ENCODE measurements at places on chromosomes 16 and 17.

DNA sequence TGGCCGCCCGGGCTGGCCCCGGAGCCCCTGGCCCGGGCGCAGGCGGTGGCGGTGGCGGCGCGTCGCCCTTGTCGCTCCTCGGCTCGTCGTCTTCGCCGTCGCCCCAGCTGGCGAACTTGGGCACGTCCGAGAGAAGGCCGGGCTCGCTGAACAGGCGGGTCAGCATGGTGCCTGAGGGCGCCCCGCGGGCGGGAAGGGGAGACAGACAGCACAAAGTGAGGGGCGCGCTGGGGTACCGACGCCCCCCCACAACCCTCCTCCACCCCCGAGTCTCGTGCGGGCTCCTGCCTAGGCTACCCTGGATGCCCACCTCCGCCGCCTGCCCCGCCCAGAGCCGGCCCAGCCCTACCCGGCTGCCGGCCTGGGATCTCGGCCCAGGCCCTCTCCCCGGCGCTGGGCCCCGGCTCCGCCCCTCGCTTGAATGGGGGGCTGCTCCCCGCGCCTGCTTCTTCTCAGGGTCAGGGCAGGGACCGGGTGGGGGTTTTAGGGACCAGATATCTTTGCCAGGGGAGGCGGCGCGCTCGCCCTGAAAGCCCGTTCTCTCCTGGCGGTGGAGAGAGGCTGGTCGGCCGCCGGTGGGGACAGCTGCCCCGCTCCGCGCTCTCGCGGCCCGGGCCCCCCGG lies 1.2 kb downstream of the NEUROD2 start:
- ATAC-seq = no peak
- peaks cover 46% of the 10 kb centered on the region for H3K27me3 ChIP-seq
- no peaks in the 10 kb centered on the region for H3K36me3 ChIP-seq
- H3K4me1 ChIP-seq = no peaks in the 10 kb centered on the region
- no peak overlapping the region for H3K27ac ChIP-seq
- H3K4me3 ChIP-seq = no peak overlapping the region

DNA sequence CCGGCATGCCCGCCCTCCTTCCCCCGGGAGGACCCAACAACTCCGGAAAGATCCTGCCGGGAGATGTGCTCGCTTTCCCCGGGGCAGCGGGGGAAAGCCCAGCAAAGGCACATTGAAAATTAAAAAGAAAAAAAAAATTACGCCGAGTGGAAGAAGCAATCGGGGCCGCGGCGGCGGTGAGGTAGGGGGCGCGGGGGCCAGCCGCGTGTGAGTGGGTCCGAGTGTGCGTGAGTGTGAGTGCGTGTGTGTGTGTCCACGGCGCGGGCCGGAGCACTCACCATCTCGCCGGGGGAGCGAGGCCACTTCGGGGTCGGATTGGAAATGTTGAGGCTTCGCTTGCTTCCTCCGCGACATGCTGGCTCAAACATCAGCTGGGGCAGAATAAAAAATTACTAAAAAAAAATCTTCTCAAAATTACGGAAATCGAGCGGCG lies at the start of gene SALL1:
SALL1 (minus strand) TSS at position 383 of the 433 bp plus-strand sequence; CDS start at position 354, 29 bp downstream.
- no peaks in the 10 kb centered on the region for H3K4me1 ChIP-seq
- no peak for ATAC-seq
- H3K4me3 ChIP-seq = no peak within 1 kb of the TSS
- no peak within 1 kb of the TSS for H3K27ac ChIP-seq
- H3K27me3 ChIP-seq = peaks cover 60% of the 10 kb centered on the region

DNA sequence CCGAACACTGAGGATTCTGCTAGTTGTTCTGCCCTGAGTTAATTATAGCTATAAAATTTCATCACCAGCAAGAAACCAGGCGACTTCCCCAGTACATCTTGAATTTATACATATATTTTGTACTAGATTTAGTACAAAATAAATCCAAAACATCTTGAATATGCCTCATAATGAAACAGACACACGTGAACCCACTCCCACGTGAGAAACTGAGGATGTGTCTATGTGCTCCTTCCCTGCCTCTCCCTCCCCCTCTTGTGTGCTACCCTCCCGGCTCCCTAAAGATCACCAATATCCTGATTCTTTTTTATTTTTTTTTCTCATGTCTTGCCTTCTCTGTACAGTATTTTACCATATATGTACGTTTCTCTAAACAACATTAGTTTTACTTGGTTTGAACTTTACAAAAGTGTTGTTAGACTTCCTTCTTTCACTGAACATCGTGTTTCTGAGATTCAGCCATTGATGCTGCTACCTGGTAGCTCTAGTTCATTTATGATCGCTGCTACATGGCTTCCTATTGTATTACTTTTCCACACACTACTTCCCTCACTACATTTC lies 1.1 kb upstream of the LCMT1 start:
- peaks cover 28% of the 10 kb centered on the region for H3K4me1 ChIP-seq
- peak overlapping the region; percentile 91 for H3K27ac ChIP-seq
- H3K36me3 ChIP-seq = peaks cover 21% of the 10 kb centered on the region
- no peaks in the 10 kb centered on the region for H3K27me3 ChIP-seq

- H3K27ac ChIP-seq = no peak overlapping the region
- H3K27me3 ChIP-seq = peaks cover 3% of the 10 kb centered on the region
- no peak for ATAC-seq
- H3K4me3 ChIP-seq = no peak overlapping the region
- no peaks in the 10 kb centered on the region for H3K36me3 ChIP-seq
These were observed 26.9 kb downstream of the SPNS3 start for GRCh38 chr17:4460661-4461060.

DNA sequence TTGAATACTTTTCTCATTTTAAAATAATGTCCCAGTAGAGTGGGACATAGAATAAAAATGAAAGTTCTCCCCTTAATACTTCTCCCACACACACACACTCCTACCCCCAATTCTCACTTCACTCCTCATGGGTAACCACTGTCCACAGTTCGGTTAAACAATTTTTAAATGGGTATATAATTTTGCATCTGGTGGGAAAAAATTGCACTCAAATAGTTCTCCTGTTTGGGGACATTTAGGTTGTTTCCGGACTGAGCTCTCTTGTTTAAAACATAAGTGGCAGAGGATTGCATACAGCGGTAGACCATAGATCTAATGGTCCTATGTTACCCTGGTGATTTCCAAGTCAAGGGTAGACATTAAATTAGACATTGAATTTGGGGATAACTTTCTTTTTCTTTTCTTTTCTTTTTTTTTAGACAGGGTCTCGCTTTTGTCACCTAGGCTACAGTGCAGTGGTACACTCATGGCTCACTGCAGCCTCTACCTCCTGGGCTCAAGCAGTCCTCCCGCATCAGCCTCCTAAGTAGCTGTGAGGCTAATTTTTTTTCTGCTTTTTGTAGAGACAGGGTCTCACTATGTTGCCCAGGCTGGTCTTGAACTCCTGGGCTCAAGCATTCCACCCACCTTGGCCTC lies 138.3 kb downstream of the SOCS1 start:
- H3K27me3 ChIP-seq = no peaks in the 10 kb centered on the region
- H3K36me3 ChIP-seq = peaks cover 30% of the 10 kb centered on the region
- no peak overlapping the region for H3K27ac ChIP-seq
- no peak for ATAC-seq

DNA sequence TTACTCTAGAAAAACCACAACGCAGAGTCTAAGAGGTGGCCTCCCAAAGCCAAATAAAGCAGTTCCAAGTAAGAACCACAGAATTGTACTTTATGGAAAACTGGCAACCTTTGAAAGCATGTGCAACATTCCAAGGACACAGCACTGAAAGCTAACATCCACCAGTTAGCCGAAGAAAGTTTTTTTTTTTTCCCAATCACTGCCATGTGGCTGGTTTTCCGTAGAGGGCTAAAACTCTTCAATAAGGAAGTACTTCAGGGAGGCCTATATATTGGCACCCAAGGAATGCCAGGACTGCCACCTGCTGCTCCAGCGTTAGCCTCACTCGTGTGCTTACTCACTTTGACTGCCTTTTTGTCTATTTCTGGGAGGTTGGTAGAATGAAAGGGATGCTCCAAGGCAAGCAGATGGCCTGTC lies 25.2 kb downstream of the CEP95 start:
- no peak overlapping the region for H3K4me3 ChIP-seq
- ATAC-seq = no peak
- H3K27me3 ChIP-seq = no peaks in the 10 kb centered on the region
- no peak overlapping the region for H3K27ac ChIP-seq
- no peaks in the 10 kb centered on the region for H3K4me1 ChIP-seq

DNA sequence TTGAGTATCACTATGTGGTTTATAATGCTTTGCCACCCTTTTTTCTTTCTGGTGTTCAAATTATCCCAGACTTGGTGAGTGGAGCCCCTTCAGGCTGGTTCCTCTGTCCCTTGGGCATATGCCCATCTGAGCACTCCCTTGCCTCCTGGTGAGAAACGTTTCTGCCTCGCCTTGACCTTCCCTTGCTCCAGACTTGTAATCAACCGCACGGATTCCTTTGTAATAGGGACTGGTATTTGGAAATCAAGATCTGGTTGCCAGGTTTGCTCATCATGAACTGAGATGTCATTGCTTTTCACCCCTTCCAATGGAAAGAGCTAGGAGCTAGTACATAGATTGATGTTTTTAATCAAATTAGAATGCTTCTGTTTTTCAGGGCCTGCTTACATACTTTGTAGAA lies 43.7 kb downstream of the SEC14L1 start:
- H3K27me3 ChIP-seq = no peaks in the 10 kb centered on the region
- no peak for ATAC-seq
- H3K36me3 ChIP-seq = no peaks in the 10 kb centered on the region
- peaks cover 31% of the 10 kb centered on the region for H3K4me1 ChIP-seq

- peak overlapping the region; percentile 11 for H3K4me3 ChIP-seq
- H3K27ac ChIP-seq = no peak overlapping the region
- ATAC-seq = peak; percentile 54
- no peaks in the 10 kb centered on the region for H3K36me3 ChIP-seq
These were observed 60.2 kb downstream of the TEX2 start for GRCh38 chr17:64202683-64203344.

GRCh38 chr17:80568246-80568645 lies 23.6 kb downstream of the RPTOR start:
- peaks cover 14% of the 10 kb centered on the region for H3K4me1 ChIP-seq
- H3K27ac ChIP-seq = peak overlapping the region; percentile 2
- no peaks in the 10 kb centered on the region for H3K27me3 ChIP-seq
- no peak for ATAC-seq
- peaks cover 9% of the 10 kb centered on the region for H3K36me3 ChIP-seq
- H3K4me3 ChIP-seq = no peak overlapping the region

GRCh38 chr16:4461250-4462085 lies 13.0 kb downstream of the NMRAL1 start:
- no peaks in the 10 kb centered on the region for H3K27me3 ChIP-seq
- peaks cover 12% of the 10 kb centered on the region for H3K4me1 ChIP-seq
- H3K36me3 ChIP-seq = peaks cover 80% of the 10 kb centered on the region
- no peak overlapping the region for H3K27ac ChIP-seq
- ATAC-seq = no peak

DNA sequence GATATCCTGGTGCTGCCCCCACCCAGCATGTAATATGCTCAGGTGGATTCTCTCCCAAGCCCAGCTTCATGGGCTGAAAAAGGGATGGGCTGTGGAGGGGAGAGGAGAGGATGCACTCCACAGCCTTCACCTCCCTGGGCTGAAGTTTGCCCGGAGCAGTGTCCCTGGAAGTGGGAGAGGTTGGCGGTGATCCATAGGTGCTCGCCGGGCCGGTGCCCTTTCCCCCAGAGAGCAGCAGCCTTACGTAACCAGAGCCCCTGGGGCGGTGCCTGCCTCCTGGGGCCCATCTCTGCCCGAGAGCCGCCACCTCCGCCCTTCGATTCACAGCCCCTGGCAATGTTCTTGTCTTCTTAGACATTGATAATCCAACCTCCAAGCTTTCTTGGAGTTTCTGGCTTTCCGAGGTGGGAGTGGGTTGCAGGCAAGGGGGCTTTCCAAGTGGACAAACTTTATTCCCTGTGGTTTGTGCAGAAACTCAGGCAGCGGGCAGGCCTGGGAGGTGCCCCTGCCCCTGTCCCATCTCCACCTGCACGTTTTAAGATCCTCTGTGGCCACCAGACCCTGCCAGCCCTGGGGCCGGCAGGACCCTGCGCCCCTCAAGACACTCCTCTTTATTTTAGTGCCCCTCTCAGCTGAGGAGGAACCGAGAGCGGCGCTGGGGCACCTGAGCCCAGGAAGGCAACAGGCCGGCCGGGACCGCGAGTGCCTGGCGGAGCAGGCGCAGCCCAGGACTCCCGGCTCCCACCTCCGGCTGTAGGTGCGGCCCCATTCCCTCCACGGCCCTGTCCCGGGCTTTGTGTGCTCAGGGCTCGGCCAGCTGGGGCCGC lies 3.1 kb upstream of the WDR90 start:
- H3K27ac ChIP-seq = no peak overlapping the region
- peaks cover 11% of the 10 kb centered on the region for H3K36me3 ChIP-seq
- H3K4me3 ChIP-seq = no peak overlapping the region
- H3K4me1 ChIP-seq = peaks cover 8% of the 10 kb centered on the region
- H3K27me3 ChIP-seq = no peaks in the 10 kb centered on the region
- ATAC-seq = no peak

GRCh38 chr16:47888142-47888541 lies 267.7 kb downstream of the ABCC12 start:
- no peak overlapping the region for H3K27ac ChIP-seq
- no peak for ATAC-seq
- no peak overlapping the region for H3K4me3 ChIP-seq
- peaks cover 22% of the 10 kb centered on the region for H3K27me3 ChIP-seq

- peak overlapping the region; percentile 24 for H3K27ac ChIP-seq
- no peaks in the 10 kb centered on the region for H3K27me3 ChIP-seq
- no peak overlapping the region for H3K4me3 ChIP-seq
- ATAC-seq = peak; percentile 85
- no peaks in the 10 kb centered on the region for H3K36me3 ChIP-seq
These were observed 83.7 kb downstream of the N4BP1 start for GRCh38 chr16:48526058-48526957.

- peak overlapping the region; percentile 5 for H3K27ac ChIP-seq
- H3K36me3 ChIP-seq = peaks cover 88% of the 10 kb centered on the region
- H3K4me3 ChIP-seq = peak overlapping the region; percentile 14
- no peaks in the 10 kb centered on the region for H3K27me3 ChIP-seq
These were observed 16.2 kb upstream of the MRC2 start for GRCh38 chr17:62611292-62611691.

GRCh38 chr17:45666046-45666600 lies 118.0 kb upstream of the CRHR1 start:
- H3K27ac ChIP-seq = no peak overlapping the region
- ATAC-seq = no peak
- no peak overlapping the region for H3K4me3 ChIP-seq
- H3K27me3 ChIP-seq = peaks cover 18% of the 10 kb centered on the region
- no peaks in the 10 kb centered on the region for H3K4me1 ChIP-seq

DNA sequence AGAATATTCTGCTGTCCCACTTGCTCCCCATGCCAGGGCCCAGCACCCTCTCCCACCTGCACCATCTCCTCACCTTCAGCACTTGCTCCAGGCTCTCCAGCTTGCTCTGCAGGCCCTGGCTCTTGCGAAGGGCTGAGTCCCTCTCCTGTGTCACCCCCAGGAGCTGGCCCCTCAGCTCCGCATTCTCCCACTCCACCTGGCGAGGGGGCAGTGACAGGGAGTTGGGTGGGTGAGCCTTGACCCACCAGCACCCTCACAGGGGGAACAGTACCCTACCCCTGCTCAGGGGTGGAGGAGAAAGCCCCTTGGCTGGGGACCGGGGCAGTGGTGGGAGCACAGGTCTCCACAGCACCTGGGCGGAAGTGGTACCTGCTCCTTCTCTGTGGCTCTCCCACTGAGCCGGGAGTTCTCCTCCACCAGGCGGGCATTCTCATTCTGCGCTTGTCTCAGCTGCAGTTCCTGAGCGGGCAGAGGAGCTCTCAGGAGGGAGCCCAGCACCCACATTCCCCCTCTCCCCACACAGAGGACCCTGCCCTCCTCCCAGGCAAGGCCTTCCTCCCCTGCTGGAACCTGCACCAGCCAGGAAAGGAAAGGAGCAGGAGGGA lies 5.9 kb downstream of the TSPOAP1 start:
- H3K27ac ChIP-seq = peak overlapping the region; percentile 30
- peaks cover 79% of the 10 kb centered on the region for H3K36me3 ChIP-seq
- no peak overlapping the region for H3K4me3 ChIP-seq
- H3K27me3 ChIP-seq = no peaks in the 10 kb centered on the region

Measured in activated T-helper 17 cell treated with anti-CD3 and anti-CD28 coated beads, Interleukin-2, amount 50 U/mL, for 72 hours (primary cell).